ENCODE measurements at places on chromosomes 4 and X.
A peak's percentile ranks its signal among the peaks of the same experiment; 100 is the strongest.

DNA sequence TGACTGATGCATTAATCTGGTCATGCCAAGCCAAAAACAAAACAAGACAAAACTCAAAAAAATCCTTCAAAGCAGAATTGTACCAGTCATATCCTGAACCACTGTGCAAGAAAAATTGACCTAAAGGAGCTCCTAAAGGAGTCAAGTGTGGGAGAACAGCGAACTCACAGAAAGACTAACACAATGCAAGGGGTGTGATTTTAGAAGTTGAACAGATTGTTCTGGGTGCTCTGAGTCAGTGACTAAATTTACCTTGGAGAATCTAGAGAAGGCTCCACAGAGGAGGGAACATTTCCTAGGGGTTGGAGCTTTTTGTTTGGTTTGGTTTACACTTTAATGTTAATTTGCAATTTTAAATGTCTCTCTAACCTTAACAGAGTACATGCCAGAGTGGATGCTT is 48.9 kb upstream of the PHF8 start:
- DNase-seq = no peak

DNA sequence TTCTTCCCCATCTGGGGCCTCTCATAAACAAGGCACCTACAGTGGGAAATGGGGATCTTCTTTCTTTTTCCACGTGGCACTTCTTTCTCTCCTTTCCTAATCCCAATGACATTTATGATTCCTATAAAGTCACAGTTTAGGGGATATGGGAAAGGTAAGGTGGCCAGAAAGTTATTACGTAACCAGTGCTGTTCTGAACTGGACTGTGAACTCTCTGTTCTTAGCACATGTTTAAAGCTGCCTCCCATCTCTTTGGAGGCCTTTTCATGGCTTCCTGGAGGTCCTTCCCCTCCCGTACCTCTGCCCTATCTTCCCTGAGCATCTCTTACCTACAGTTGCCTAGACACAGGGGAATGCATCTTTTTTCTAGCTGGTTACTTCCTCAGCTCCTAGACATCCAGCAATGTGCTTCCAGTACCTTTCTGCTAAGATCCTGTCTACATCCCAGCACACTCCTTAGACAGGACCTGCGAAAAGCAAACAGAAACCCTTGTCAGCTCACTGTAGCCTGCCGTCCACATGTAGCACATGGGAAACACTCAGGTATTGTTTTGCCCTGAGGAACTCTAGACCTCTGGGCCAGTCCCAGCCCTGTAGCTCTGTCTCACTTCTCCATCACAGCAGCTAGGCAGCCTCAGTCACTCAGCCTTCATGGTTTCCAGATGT is 195.4 kb downstream of the NWD2 start:
- no peak for DNase-seq

- DNase-seq = no peak
These were observed 225.0 kb upstream of the PUDP start for GRCh38 chrX:7372825-7373525.

DNA sequence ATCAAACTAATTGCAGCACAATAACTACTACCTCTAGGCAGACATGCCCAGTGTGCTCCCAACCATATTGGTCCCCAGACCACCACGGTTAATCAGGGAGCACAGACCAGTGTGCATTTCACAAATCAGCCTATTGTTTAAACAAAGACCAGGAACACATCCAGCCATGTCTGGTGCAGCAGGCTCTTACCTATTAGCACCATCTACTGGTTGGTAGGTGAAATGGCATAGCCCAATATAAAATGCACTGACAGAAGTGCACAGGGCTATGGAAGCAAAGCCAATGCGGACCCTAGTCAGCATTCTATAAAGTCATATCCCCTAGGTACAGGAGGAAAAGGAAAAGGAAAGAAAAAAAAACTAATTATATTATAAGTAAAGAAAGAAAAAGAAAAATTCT is 15.5 kb upstream of the CYLC1 start:
- DNase-seq = peak; percentile 1

Data from tongue (tissue), 3 donors.